Retina (tissue), 1 donor: ENCODE measurements at places on chromosomes 4 and X.
A peak's percentile ranks its signal among the peaks of the same experiment; 100 is the strongest.

GRCh38 chr4:41819621-41820020 lies 71.1 kb upstream of the PHOX2B start:
- DNase-seq = no peak

GRCh38 chr4:152605641-152606335 lies 69.9 kb upstream of the FBXW7 start:
- peak; percentile 40 for DNase-seq

DNA sequence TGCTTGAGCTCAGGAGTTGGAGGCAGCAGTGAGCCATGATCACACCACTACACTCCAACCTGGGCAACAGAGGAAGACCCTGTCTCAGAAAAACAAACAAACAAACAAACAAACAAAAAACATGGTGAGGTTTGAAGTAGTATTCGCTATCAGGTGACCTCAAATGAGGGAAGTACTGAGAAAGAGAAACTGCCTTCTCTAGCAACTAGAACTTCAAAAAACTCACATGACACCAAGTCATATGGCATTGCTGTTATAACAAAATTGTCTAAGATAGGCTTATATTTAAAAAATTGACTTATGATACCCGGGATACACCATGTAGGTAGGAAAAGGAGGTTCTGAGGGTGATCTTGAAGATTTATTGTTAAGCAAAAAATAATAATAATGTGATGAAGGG lies 10.3 kb downstream of the MPP1 start:
- DNase-seq = no peak

GRCh38 chr4:70902577-70903290 lies 565 bp downstream of the MOB1B start:
- peak; percentile 86 for DNase-seq

DNA sequence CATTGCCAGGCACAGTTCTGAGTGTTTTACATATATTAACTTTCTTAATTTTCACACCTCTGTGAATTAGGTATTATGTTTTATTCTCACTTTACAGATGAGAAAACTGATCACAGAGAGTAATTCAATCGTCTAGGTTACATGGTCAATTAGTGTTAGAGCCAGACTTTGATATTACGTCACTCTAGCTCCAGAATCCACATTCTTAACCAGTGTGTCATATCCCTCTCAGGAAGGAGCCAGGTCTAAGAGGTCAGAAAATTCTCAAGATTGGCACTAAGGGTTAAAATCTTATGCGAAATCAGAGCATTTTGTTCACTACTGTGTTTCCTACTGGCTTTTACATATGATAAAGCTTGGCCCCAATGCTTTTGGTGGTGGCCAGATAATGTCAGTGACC lies 7.4 kb downstream of the DMP1 start:
- DNase-seq = no peak

- DNase-seq = no peak
Observed at GRCh38 chr4:156889616-156890594, 81.7 kb downstream of the PDGFC start.

DNA sequence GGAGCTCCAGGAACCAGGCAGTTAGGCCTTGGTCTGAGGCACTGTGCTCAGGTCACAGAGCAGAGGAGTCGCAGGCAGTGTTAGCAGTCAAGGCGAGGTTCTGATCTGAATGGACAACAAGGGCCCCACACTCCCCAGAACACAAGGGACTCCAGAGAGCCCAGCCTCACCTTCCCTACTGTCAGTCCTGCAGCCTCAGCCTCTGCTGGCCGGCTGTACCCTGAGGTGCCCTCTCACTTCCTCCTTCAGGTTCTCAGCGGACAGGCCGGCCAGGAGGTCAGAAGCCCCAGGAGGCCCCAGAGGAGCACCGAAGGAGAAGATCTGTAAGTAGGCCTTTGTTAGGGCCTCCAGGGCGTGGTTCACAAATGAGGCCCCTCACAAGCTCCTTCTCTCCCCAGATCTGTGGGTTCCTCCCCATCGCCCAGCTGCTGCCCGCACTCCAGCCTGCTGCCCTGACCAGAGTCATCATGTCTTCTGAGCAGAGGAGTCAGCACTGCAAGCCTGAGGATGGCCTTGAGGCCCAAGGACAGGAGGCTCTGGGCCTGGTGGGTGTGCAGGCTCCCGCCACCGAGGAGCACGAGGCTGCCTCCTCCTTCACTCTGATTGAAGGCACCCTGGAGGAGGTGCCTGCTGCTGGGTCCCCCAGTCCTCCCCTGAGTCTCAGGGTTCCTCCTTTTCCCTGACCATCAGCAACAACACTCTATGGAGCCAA lies 26.2 kb downstream of the MAGEA9 start:
- DNase-seq = no peak

- DNase-seq = peak; percentile 14
Observed at GRCh38 chrX:128781506-128781905, 729.3 kb upstream of the ACTRT1 start.

DNA sequence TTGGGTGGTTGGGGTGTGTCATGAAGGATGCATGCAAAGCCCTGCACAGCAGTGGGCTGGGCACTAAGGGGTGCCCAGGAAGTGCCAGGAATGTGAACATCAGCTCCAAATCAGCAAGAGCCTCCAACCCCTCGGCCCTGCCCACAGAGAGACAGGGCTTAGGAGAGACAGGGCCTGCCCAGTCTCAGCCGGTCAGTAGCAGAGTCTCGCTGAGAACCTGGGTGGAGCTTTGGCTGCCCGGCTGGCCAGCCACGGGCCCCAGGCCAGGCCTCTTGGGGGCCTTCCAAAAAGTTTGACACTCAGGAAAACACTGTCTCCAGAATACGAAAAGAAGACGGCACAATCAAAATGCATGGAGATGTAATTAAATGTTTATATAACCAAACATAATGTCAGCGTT lies 4.3 kb upstream of the MXD4 start:
- no peak for DNase-seq

- DNase-seq = no peak
Observed at GRCh38 chr4:137676357-137676998, 144.2 kb upstream of the PCDH18 start.

GRCh38 chr4:96194993-96195392 lies 355.1 kb downstream of the PDHA2 start:
- no peak for DNase-seq

DNA sequence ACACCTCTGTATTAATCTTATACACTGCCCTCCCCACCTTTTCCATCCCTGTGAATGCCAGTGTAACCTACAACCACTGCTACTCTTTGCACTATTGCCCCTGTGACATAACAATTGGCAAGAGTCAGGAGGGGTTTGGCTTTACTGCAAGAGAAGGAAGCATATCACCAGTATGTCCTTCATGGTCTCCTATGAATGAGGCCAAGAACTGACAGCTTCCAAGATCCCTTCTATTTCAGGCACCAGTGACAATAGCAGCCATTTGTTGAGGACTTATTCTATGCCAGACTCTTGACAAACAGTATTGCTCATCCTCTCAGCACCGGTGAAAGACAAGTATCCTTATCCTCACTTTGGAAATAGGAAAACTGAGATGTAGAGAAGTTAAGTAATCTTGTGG lies 363.9 kb downstream of the MID1IP1 start:
- DNase-seq = no peak

DNA sequence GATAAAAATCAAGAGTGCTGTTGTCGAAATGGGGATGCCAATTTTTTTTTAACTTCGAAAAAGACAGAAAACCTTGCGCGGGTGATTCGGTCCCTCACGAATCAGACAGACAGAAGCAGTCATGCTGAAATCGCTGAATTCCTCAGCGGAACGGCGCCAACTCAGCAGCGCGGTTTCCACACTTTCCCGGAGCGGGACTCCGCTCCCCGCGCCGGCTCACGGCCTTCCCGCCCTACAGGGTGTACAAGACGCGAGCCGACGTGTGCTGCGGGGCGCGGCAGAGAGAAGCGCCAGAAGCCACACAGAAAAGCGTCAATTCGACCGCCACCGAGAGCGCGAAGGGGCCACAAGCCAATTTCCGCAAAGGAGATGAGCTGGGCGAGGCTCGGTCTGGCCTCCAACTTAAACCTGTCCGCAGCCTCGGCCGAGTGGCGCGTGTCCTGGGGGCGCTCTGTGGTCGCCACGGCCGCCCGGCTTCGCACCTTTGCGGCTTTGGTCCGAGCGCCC lies 1.3 kb downstream of the NEXMIF start:
- peak; percentile 86 for DNase-seq

DNA sequence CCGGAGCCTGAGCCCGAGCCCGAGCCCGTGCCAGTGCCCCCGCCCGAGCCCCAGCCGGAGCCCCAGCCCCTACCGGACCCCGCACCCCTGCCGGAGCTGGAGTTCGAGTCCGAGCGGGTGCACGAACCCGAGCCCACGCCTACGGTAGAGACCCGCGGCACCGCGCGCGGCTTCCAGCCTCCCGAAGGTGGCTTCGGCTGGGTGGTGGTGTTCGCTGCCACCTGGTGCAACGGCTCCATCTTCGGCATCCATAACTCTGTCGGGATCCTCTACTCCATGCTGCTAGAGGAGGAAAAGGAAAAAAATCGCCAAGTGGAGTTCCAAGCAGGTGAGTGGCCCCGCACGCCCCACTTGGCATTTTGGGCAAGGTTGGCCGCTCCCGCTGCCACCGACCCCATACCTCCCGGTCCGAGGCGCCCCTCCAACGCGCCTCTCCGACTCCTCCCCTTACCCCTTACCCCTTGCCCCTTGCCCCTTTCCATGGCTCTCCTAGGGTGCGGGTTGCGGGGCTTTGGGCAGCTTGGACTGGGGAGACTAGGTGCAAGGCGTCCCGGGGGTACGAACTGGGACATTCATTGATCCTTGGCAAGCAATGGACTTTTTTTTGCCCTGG lies 553 bp downstream of the SLC16A2 start:
- DNase-seq = no peak

DNA sequence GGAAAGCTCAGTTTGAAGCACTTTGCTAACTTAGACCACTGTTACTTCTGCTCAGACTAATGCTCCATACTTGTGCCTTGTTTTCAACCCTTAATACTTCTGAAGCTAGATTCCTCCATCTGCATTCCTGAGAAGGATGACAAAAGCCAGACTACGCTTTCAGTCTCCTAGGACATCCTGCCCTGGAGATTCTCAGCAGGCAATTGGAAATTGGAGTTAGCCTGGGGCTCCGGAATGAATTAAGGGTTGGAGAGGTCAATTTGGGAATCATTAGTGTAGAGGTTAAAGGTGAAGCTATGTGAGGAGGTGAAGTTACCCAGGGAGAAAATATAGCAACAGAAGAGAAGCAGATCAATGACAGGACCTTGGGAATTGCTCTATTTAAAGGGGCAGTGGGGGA lies 215.9 kb upstream of the MBNL3 start:
- DNase-seq = no peak

GRCh38 chrX:69238887-69239231 lies 73.6 kb upstream of the PJA1 start:
- DNase-seq = no peak

- DNase-seq = no peak
Observed at GRCh38 chr4:4985844-4986243, 33.4 kb downstream of the CYTL1 start.

- no peak for DNase-seq
Observed at GRCh38 chrX:12965131-12965940, 9.6 kb upstream of the TMSB4X start.

GRCh38 chr4:14368391-14368790 lies 633.9 kb upstream of the CPEB2 start:
- DNase-seq = no peak

GRCh38 chr4:87916626-87917025 lies 58.9 kb upstream of the SPP1 start:
- DNase-seq = no peak

- no peak for DNase-seq
Observed at GRCh38 chr4:128835498-128836222, 26.2 kb downstream of the JADE1 start.

- no peak for DNase-seq
Observed at GRCh38 chr4:36255577-36255976, 11.3 kb upstream of the ARAP2 start.

DNA sequence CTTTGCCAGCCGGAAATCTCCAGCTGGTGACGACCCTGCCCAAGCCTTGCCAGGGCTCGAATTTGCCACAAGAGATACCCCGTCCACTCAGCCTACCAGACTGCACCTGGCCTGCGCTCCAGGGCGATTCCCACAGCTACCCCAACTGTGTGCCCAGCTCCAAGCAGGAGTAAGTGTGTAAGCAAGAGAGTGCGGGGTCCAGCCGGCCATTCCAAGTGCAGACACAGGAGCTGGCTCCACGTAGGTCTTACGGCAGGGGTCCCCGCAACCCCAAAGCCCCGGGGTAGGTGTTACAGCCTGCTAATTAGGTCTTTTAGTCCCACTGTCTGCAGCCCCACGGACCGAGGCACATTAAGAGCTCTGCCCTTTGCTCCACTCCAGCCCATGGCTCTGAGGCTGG lies 1305.2 kb downstream of the ARAP2 start:
- no peak for DNase-seq

GRCh38 chrX:49725923-49726904 lies 30.4 kb upstream of the PAGE1 start:
- no peak for DNase-seq

- DNase-seq = no peak
Observed at GRCh38 chr4:154452798-154453346, 38.7 kb downstream of the DCHS2 start.

DNA sequence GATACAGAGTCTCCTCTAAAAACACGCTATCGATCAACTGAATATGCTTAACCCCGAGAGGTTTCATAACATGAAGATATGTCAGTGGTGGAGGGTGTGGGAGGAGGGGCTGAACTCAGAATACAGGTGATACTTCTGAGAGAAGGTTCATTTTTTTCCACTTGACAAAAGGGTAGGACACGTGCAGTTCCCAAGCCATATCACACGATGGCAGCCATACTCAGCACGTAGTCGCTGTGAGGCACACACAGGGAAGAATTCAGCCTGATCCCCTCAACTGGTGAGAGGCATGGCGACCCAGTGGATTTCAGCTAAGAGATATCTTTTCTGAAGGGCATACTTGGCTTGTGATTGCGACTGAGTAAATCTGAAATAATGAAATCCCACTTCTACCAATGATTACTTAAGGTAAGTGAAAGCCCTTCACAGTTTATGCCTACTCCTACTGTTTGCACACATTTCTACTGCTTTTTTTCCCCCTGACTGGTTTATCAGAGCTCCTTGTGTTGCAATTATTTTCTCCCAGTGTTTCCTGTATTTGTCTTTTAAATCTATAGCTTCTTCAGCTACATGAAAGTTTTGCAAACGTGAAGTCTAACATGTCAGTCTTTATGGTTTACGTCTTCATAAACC lies 133.1 kb downstream of the CORIN start:
- peak; percentile 28 for DNase-seq

- DNase-seq = peak; percentile 17
Observed at GRCh38 chrX:21657318-21658151, 595 bp downstream of the KLHL34 start.

- no peak for DNase-seq
Observed at GRCh38 chrX:100405424-100405823, 4.6 kb downstream of the PCDH19 start.

DNA sequence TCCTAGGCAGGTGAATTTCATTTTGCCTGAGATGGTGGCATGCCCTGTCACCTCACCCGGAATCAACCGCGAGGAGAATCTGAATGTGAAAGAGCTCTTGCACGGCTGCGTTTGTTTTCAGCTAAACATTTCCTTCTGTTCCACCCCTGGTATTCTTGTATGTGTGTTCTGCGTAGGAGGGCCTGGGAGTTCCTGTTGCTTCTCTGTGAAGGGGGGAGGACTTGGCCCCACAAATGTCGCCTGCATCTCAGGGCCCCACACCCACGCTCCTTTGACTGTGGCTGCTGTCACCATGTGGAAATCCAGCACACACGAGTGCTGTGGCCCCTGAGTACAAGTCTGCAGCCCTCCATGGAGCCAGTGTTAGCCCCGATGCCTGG lies 45.8 kb upstream of the CLCN4 start:
- no peak for DNase-seq
